ENCODE measurements at places on chromosomes 1 and 21. TPM values are rescaled to one million over a fixed set of nuclear protein-coding genes. Genes with fewer than 3 reads are reported as not detected.
A peak's percentile ranks its signal among the peaks of the same experiment; 100 is the strongest.

GRCh38 chr1:71650119-71650518, 569.3 kb upstream of the ZRANB2 start:
- DNase-seq = no peak

DNA sequence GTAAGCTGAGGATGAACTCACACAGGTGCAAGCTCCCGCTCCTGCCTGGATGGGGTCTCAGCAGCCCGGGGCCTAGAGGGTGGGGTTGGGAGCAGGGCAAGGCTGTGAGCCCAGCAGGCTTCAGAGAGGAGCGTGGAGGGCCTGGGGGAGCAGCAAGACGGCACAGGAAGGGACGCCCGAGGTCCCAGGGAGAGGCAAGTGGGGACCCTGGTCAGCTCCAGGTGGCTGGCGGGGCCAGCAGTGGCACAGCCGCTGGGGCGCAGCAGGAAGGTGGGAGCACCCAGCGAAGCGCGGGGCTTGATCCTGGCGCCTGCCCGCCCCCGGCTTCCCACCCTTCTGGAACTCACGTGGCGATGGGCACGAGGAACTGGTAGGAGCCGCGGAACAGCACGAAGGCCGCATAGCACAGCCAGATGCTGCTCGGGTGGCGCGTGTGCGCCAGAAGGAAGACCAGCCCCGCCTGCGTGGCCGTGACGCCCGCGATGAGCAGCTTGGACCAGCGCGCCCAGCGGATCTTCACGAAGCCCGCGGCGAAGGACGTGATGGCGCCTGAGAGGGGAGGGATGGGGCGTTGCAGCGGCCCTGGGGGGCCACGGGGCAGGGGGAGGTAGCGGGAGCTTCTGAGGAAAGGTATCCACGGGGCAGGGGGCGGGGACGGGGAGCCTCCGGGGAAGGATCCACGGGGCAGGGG, 11.7 kb downstream of the SLC19A1 start:
- DNase-seq = peak; percentile 39

- DNase-seq = no peak
Observed at GRCh38 chr1:38826262-38826661, 33.3 kb downstream of the RRAGC start.

The AHCYL1 gene
- 95.9 TPM for total RNA-seq

The FAAH gene
- 47.3 TPM for total RNA-seq
